ENCODE measurements at places on chromosomes 5 and 9.

- DNase-seq = no peak
Observed at GRCh38 chr5:71631070-71631469, 43.9 kb downstream of the MCCC2 start.

- DNase-seq = no peak
Observed at GRCh38 chr5:148853868-148854267, 27.5 kb downstream of the ADRB2 start.

DNA sequence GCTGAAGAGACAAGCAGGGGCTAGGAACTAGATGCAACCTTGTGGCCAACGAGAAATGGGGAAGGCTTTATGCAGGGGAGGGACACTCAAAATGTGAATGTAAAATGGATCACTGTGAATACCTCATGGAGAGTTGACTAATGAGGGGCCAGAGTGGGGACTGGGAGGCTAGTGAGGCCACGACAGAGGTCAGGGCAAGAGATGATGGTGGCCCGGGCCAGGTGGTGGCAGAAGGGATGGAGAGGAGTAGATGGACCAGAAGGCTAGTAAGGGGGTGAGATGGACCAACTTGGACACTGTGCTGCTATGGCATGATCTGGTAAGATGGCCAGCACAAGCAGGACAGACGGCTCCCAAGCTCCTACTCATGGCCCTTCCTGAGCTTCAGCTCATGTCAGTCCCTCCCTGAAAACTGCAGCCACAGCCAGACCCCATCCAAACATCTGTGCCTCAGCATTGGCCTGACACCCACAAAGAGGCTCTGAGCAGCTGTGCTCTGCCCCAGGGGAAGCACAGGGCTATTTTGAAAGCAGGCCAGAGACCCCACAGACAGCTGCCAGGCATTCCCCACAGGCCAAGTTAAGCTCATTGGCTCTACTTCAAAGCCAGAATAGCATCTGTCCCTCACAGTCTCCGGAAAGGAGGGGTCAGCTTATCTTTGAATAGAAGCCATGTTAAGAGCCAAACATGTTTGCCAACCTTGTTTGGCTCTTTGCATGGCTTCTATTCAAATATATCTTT is 22.1 kb downstream of the P4HA2 start:
- DNase-seq = peak; percentile 68

DNA sequence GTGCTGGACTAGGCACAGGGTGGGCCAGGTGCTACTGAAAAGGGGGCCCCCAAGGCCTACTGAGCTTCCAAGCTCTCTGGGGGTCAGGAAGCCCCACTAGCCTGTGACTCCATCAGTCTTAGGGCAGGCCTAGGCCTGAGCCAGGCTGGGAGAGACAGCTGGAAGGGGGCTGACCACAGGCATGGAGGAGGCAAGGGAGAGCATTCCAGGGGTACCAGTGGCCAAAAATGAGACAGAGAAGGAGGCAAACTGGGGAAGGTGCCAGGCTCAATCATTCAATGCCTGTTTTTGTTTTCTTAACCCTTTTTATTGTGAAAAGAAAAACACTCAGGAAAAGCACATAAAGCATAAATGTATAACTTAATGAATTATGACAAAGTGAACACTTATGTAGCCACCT is 26.2 kb upstream of the TCF7 start:
- DNase-seq = no peak

- no peak for DNase-seq
Observed at GRCh38 chr5:20340126-20340525, 352.1 kb upstream of the CDH18 start.

- no peak for DNase-seq
Observed at GRCh38 chr5:12799165-12799564, 894.9 kb upstream of the CTNND2 start.

GRCh38 chr9:92738661-92739081 is 26.0 kb downstream of the BICD2 start:
- DNase-seq = no peak

- DNase-seq = no peak
Observed at GRCh38 chr5:146877783-146878475, 628 bp downstream of the PPP2R2B start.

DNA sequence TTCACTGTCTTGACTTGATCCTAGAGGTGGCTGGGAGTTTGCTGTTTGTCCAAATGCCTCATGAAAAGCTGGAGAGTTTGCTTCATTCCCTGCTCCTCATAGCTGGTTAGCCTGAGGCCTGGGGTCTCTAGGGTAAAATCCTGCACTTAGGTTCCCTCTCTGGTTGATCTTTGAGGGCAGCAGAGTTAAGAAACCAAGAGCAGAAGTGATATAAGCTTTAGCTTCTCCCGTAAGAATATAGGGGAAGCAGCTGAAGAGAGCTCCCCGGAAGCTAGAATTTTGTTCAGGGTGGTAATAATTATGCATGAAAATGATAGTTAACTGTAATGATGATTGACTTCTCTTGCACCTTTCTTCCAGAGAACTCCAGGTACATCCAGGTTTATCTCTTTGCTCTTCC is 1.4 kb downstream of the FAM53C start:
- DNase-seq = no peak

GRCh38 chr5:133902511-133903118 is 65.8 kb downstream of the C5orf15 start:
- DNase-seq = no peak

DNA sequence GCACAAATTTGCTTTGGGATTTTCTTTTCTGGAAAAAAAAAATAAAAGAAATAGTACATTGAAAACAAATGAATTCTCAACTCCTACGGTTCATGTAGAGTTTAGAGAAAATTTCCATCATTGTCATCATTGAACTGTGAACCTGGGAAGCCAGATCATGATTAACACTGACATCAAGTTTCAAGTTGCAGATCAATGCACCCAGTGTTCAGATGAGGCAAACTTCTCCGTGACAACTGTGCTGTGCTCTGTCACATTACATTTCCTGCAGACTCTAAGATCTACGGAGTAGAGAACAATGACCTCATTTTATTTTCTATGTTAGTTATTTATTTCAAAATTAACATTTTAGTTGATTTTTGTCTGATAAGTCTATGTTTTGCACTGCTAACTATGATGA is 99.7 kb downstream of the MAP1B start:
- DNase-seq = no peak

- DNase-seq = no peak
Observed at GRCh38 chr9:133371261-133371711, 4.6 kb downstream of the SURF4 start.

DNA sequence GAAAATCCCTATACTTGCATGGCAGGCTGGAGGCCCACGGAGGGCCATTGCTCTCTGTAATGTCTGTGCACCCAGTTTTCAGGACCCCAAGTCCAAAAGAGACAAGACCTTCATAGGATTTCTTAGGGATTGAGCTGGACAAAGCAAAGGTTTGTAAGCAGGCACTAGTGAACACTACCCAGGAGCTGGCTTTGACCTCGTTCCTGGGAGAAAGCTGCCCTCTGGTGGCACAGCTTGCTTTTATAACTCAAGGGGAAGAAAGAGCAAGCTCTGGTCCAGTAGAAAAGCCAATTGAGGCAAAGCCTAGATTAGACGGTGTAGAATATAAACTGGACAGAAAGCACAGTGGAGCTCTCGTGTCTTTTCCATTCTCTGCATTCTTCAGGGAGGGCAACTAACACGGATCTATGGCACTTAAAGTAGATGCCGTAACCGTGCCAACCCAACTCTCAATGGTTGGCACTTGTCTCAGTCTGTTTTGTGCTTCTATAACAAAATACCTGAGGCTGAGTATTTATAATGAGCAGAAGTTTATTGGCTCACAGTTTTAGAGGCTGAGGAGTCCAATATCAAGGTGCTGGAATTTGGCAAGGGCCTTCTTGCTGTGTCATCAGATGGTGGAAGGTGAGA is 7.9 kb downstream of the GABRP start:
- DNase-seq = peak; percentile 80

GRCh38 chr9:5999443-6000101 is 15.9 kb downstream of the RANBP6 start:
- no peak for DNase-seq

DNA sequence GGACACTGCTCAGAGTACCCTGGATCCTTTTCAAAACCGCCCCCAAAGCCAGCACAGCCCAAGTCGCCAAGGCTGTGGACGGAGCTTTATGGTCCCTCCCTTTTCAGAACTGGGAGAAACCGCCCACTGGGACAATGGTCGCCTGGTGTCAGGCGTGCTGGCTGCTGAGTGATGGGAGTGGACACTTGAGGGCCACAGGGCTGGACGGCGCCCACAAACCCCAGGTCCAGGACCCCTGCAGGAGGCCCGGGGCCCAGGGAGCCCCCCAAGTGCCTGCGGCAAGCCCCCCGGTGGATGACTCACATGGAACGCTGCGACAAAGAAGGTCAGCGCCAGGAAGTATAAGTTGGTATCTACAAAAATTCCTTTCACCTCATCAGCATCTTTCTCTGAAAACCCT is 10.9 kb downstream of the CLPTM1L start:
- no peak for DNase-seq

GRCh38 chr5:112310746-112311145 is 108.3 kb downstream of the EPB41L4A start:
- DNase-seq = no peak

GRCh38 chr5:149375434-149375833 is 3.7 kb downstream of the IL17B start:
- no peak for DNase-seq

DNA sequence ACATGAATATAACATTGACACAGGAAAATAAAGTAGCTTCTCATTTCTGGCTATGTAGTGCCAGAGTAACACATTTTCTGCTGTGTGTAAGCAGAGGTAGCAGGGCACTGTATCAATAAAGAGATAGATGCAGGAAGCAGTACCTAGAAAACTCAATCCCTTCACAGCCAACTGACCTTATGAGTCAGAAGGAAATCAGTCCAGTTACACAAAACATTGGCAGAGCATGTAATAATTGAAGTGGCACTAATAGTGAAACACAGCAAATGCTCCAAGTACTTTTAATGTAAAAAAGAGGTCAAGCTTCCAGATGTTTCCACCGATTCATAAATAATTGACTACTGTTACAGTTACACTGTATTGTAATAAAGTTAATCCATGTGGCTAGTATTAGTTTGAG is 706.6 kb downstream of the EFNA5 start:
- peak; percentile 63 for DNase-seq

- no peak for DNase-seq
Observed at GRCh38 chr5:181219262-181220177, 3.6 kb upstream of the TRIM41 start.

DNA sequence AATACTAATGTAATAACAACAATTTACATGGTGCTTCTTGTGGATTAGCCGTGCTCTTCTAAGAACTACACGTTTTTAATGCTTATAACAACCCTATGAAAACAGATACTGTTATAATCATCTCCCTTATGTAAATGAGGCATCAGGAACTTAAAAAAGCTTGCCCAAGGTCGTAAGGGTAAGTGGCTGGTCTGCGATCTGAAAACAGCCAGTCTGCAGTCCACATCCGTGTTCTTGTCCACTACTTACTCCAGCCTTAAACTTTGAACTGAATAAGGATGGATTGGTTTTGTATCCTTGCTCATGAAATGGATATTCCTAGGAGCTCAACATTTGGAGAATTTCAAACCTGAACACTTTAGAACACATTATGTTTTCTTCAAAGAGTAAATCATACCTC is 26.7 kb downstream of the PAM start:
- DNase-seq = no peak

GRCh38 chr5:65263321-65263720 is 218.4 kb downstream of the ADAMTS6 start:
- no peak for DNase-seq

GRCh38 chr9:81964218-81965171 is 21.2 kb downstream of the SPATA31D3 start:
- DNase-seq = no peak

DNA sequence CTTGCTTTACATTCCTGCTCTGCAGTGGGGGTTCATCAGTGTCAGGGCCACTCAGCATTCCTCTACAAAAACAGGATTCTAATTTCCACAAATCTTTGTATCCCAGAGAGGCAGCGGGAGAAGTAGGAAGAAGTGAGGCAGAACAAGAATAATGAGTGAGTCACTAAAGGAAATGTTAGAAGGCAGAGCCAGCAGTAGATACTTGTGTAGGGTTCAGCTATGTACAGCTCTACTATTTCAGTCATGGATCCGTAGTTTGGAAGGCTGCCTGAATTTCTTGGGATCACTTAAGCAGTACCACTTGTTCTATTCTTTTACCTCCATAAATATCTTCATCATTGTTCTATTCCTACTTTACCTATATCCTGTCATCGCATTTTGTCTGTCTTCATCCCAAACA is 246.3 kb upstream of the TLE4 start:
- no peak for DNase-seq

DNA sequence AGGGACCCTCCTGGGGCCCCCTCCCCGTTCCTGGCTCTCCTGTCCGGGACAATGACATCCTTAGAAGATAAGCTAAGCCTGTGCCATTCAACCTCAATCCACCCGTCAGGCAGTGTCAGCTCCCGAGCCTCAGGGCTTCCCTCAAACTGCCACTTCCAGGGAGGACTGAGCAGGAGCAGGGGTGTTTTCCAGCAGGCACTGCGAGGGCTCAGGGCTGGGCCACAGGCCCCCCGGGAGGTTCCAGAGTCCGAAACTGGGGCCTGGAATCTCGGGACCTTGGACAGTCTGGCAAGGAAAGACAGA is 26.2 kb downstream of the LHX3 start:
- no peak for DNase-seq

GRCh38 chr9:29416204-29416603 is 1842.9 kb upstream of the C9orf72 start:
- no peak for DNase-seq

GRCh38 chr9:79242489-79242888 is 329.3 kb upstream of the TLE4 start:
- no peak for DNase-seq

DNA sequence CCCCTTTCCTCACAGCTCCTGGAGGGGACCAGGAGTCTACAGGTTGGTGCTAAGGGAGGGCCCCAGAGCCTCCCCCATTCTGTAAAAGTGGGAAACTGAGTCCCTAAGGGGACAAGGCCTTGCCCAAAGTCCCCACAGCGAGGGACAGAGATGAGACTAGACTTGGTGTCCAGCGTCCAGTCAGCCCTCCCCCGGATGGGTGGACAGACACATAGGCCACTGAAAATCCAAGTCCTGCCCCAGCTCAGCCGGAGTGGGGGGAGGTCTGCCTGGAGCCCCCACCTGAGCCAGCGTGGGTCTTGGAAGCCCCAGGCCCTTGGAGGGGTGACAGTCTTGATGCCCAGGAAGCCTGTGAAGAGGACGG is 5.2 kb downstream of the BARHL1 start:
- no peak for DNase-seq

DNA sequence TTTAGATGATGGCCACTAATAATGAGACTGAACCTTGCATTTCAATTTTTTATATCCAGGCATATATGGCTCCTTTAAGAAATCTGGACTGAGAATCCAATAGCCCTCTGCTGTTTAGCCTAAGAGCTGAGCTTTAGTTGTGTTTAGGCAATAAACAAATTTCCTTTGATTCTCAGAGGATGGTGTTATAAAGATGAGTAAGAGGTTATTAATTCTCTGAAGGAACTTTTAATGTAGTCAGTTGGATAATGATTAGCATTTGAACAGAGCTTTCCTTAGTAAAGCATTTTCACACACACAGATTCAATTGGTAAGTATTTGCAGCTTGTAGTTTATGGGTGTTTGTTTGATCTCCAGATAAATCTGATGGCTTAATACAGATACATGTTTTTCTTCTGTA is 149.6 kb downstream of the PRR16 start:
- no peak for DNase-seq

GRCh38 chr5:6436715-6437331 is 11.8 kb upstream of the UBE2QL1 start:
- DNase-seq = no peak

GRCh38 chr5:131112424-131112823 is 52.6 kb downstream of the HINT1 start:
- no peak for DNase-seq

GRCh38 chr9:134501761-134502265 is 139.8 kb upstream of the COL5A1 start:
- no peak for DNase-seq

- DNase-seq = peak; percentile 63
Observed at GRCh38 chr5:143316844-143317631, 86.4 kb downstream of the NR3C1 start.
